ENCODE measurements at places on chromosomes 5 and 9.

DNA sequence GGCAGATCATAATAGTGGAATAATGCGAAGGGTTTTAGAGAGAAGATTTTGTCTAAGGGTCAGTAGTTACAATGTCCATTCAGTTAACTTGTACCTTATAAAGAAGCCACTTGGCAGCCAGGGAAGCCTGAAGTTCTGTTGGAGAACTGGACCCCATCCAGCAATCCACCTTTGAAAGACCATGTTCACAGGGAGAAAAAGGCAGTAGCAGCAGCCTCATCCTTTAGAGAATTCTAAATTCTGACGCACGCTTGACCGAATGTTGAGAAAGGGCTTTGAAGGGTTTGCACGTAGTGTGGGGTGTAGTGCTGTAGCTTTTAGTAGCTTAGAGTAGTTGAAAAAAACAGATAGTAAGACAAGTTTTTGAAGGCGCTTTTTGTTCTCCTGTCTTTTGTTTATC, 42.8 kb downstream of the MCCC2 start:
- DNase-seq, result no peak

- peak; percentile 67 for DNase-seq
These were observed 6.1 kb downstream of the ZDHHC21 start for GRCh38 chr9:14687042-14687719.

DNA sequence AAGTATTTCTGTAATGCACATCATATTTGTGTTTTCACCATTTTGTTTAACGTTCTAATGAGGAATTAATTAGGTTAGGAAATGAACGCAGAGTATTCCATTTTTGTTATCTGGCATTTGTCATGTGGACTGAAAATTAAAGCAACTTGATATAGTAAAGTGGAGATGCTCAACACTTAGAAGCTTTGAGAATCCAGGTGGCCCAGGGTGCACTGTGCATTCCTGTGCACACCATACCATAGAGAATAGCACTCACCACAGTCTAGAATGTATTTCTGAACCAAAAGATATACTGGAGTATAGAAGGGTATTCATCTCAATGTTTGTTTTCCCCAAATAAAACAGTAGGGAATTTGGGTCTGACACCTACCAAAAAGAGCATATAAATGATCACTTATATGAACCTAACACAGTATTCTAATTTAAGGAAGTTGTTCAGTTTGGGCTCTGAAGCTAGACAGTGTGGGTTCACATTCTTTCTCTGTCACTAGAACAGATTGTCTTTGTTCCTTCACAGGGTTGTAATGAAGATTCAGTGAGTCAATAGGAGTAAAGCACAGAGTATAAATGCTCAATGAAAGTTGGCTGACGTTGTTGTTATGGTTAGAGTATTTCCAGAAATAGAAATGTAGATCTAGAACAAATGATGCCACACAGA, 125.6 kb upstream of the DMRT1 start:
- no peak for DNase-seq

GRCh38 chr9:101162231-101162630, 133.7 kb downstream of the PLPPR1 start:
- no peak for DNase-seq

DNA sequence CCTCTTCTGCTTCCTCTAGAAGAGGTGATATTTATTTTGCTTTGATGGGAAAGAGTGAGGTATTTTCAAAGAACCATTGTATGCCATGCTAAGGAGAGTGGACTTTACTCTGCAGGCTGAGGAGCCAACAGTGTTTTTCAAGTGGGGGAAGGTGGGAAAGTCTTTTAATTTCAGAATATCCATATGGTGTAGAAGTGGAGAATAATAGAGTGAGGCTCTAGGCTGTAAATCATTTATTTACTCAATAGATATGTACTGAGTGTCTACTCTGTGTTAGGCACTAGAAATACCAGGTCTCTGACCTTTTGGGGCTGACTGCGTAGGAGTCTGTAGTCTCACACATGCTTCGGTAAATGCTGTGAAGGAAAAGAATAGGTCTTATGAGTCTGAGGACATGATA, 30.7 kb upstream of the TENT2 start:
- no peak for DNase-seq

- DNase-seq, result no peak
These were observed at the start of gene CCDC152 for GRCh38 chr5:42756606-42757601. CCDC152 (plus strand) TSS chr5:42756818; CDS start chr5:42759122, 2,304 bp downstream.

- no peak for DNase-seq
These were observed 66.1 kb downstream of the OSMR start for GRCh38 chr5:38911933-38912332.

GRCh38 chr9:117916291-117916690, 212.1 kb downstream of the TLR4 start:
- DNase-seq, result no peak

GRCh38 chr9:84655447-84655846, 14.1 kb upstream of the NTRK2 start:
- DNase-seq, result no peak

DNA sequence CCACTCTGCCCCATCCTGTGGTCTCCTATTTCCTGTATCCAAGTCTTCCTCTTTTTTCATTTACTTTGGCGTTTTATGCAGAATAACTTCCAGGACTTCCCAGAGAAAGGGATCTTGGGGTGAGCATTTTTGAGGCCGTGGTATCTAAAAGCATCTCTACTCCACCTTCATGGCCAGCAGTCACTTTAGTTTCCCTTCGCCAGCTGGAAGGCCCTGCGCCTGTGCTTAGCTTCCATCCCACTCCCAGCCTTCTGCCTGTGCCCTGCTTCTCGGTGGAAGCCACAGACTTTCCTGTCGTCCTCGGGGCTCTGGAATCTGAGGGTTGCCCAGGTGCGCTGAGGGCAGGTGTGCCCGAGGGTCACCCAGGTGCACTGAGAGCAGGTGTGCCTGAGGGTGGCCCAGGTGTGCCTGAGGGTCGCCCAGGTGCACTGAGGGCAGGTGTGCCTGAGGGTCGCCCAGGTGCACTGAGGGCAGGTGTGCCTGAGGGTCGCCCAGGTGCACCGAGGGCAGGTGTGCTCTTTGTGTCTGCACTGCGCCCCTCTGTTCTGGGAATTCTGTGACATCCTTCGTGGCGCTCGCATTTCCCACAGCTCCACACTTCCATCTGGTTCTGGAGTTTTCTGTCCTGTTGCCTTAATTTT, 32.4 kb upstream of the LRRC14B start:
- no peak for DNase-seq

DNA sequence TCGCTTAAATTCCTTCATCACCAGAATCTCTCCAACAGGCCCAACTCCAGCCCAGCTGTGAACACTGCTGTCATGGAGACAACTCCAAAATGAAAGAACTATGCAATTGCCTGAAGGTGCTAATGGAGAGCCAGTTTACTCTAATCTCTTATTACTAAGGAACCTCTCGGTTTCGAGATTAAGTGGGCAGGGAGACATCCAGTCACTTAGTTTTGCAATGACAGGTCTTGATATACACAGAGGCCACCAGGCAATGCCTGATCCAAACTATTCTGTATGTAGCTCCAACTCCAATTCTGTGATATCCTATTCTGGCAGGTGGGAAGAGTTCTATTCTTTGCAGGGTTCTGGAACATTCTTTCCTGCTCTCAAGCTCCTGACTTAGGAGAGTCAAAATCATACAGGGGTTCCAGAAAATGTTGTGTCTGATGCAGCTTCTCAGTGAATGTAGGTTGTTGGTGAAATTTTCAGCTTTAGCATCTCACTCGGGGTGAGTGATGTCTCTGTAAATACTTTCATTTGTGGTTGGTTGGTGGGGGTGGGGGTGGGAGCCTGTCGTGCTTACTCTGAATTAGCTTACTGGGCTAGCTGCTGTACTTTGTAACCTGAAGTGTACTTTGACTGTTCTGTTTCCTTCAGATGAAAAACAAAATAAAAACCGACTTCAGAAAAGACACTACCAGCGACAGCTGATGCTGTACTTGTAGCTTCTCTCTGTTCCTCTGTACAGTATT, 170.9 kb downstream of the PALM2AKAP2 start:
- DNase-seq, result no peak

GRCh38 chr9:111533099-111533790, 8.3 kb downstream of the ZNF483 start:
- no peak for DNase-seq

DNA sequence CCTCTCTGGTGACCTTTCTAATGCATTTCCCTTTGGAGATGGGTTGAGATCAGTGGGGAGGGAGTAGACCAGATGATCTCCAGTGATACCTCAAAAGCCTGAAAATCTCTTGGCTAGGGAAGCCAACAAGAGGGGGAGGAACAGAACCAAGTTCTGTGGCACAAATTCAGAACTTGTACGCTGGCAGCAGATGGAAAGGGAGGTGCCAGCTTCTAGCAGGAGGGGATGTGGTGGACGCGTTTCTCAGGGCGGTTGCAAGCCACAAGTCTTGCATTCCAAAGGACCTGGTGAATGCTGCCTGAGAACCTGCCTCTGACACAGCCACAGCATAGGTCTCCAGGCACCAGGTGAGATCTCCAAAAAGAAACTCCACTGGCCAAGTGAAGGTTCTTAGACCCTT, 13.4 kb downstream of the SLIT3 start:
- DNase-seq, result no peak

GRCh38 chr9:102225841-102226441, 487.5 kb upstream of the GRIN3A start:
- no peak for DNase-seq

- no peak for DNase-seq
These were observed 73.5 kb upstream of the LRRTM2 start for GRCh38 chr5:138948471-138949222.

- peak; percentile 93 for DNase-seq
These were observed 31.8 kb downstream of the MAP1B start for GRCh38 chr5:72138943-72139521.

DNA sequence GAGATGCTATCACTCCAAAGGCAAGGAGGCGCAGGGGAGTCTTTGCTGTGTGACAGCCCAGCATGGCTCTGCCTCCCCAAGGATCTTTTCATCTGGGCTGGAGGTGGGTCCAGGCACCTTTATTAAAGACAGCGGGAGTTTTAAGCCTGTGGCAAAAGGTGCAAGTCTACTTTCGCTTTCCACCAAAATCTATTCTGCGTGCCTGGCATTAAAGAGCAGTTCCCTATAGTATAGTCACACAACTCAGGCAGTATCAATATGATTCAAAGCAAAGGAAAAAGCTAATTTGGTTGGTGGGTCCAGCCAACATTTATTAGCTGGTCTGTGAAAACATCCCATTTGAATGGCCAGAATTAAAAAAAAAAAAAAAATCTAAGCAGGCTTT, 398.7 kb downstream of the EBF1 start:
- no peak for DNase-seq

- DNase-seq, result no peak
These were observed 754 bp downstream of the GFPT2 start for GRCh38 chr5:180352116-180353047.

DNA sequence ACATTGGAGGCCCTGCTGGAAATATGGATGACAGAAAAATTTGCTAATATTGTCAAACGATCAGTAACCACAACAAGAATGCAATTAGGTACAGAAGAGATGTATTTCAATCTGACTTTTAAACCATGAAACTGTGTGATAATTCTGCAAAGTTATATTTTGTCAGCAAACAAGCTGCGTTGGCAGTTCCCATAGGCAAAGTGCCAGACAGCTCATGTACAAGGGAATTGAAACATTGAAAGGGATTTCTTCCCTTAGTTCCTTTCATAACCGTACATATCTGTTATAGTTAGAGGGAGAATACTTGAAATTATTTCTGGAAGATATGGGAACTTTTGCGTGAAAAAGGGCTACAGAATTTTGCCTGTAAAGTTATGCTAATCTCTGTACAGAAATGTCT, 419.4 kb upstream of the PTGER4 start:
- no peak for DNase-seq

DNA sequence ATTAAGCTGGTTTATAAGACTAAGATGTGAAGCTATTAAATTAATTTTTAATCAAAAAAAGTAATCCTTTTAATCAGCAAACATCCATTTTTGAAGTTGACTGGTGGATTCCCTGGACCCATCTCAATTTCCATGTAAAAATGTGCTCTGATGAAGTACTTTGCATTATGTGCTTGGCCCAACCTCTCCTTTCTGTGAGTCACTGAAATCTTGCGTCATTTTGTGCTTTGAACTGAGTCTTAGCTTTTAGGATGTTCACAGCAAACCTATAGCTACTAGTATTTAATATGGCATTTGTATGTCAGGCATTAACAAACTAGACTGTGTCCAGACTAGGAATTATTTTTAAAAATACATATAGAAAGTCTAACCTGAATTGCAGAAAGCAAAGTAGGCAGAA, 55.0 kb upstream of the CDH12 start:
- no peak for DNase-seq

DNA sequence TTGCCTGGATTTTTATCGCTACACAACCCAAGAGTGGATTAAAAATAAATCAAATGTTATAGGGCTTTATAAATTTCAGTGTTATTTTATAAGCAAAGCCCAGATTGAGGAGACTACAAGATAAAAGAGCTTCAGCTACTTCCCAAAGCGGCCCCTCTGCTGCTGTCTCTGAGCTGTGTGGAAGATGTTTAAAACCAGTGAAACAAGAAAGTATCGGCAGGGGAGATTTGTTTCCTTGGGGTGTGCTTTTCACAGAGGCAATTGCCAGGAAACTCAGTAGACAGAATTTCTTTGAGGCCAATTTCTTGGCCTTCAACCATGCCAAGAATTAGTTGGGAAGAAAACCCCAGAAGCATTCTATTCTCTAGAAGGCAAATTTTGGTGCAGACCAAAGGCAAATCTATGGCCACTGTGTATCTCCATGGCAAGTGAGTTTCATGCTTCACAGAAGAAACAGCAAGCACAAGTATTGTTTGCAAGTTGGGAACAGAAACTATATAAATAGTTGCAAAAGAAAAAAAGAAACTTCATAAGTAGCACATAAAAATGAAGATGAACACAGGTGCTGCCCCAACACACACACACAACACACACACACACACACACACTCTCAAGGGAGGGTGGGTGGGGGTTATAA, 197.2 kb downstream of the PARP8 start:
- no peak for DNase-seq

DNA sequence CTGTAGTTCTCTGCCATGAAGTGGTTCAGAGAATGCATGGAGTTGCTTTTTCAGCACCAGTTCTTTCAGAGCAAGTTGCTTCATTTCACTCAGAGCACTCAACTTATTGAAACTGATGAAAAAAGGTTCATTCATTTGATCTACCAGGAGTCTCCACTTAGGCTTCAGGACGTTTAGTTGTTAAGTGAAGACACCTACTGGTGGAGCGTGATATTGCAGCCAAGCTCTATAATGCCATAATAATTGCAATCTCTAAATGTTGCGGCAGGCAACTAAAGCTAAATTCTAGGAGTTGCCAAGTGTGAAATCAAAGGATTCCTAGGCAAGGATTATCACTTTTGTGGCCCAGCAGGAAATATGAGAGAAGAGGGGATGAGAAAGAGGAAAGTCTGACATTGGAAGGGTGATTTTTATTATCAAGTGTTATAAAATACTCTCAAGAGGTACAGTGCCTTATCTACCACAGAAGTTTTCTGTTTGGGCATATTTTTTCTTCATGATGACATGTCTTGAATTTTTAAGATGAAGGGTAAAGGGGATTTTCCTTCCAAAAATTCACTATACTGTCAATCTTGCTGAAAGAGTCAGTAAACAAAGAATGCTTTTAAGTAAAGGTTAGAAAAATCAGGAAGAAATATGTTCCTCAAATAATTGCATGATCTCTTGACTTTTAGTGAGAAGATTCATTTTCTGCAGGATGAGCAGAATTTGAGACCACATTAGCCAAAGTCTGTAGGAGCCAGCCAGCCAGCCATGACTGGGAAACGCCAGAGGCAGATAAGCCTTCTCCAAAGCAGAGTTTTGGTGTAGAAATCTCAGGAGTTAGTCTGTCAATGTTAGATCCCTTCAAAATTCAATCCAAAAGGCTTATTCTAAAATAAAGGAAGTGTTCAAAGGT, 83.4 kb downstream of the SH3PXD2B start:
- DNase-seq, result no peak
